ENCODE measurements at places on chromosomes 13 and 19. TPM values are rescaled to one million over a fixed set of nuclear protein-coding genes. Genes with fewer than 3 reads are reported as not detected.

- H3K36me3 ChIP-seq = peaks cover 9% of the 10 kb centered on the region
- no peak for DNase-seq
- H3K4me1 ChIP-seq = peaks cover 21% of the 10 kb centered on the region
Measured at GRCh38 chr19:49809160-49809940, 3.7 kb downstream of the FUZ start.

GRCh38 chr13:92390217-92390616, 836.4 kb upstream of the GPC6 start:
- H3K27me3 ChIP-seq = peaks cover 35% of the 10 kb centered on the region
- no peak overlapping the region for H3K27ac ChIP-seq
- H3K36me3 ChIP-seq = no peaks in the 10 kb centered on the region
- no peak overlapping the region for H3K4me3 ChIP-seq
- no peaks in the 10 kb centered on the region for H3K4me1 ChIP-seq

DNA sequence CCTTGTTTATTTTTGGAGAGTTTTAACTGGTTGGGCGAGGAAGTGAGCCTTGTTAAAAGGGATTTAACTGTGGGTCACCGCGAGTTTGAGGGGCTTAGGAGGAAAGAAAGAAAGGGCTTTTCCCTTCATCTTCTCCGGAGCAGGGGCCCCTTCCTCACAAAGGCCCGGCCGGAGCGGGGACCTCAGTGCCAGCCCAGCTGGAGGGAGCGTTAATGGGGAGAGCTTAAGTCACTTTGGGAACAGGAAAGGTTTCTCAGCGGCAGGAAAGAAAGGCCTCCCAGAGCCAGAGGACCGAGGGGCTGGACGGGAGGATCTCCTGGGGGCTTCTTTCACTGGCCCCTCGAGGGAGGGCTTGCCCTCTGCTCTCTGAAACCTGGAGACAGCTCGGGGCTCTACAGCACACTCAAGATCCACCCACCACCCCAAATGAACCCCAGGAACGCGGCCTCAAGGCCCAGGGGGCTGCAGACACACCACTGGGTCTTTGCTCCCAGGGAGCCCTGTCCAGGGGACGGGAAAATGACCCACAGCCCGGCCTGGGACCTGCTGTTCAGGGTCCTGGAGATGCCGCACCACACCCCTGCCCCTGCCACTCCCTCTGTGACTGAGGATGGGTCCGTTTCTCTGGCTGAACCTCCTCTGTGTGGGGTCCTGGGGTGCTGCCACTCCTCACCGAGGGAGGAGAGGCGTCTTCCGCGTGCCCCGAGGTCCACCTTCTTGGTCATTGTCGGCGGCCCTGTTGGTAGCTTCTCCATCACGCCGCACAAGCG, 128.3 kb downstream of the URI1 start:
- no peak overlapping the region for H3K27ac ChIP-seq
- H3K4me3 ChIP-seq = no peak overlapping the region
- no peaks in the 10 kb centered on the region for H3K36me3 ChIP-seq
- H3K4me1 ChIP-seq = no peaks in the 10 kb centered on the region
- no peaks in the 10 kb centered on the region for H3K27me3 ChIP-seq

DNA sequence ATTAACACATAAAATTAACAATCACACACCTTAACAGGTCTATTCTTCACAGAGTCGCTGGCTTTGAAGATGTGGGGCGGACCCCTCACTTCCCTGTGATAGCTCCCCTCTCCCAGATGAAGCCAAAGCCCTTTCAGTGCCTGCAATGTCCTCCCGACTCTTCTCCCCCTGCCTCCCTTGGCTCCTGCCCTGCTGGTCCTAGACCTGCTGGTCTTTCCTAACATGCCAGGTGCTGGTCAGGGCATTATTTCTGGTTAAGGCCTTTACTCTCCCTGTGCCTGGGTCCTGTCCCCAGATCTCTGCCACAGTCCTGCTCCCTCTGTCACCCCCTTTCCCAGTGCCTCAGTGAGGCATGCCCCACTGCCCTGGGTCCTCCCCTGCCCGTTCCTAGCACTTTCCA, 12.2 kb downstream of the ERICH6B start:
- peaks cover 60% of the 10 kb centered on the region for H3K27me3 ChIP-seq
- no peaks in the 10 kb centered on the region for H3K36me3 ChIP-seq
- no peak for DNase-seq

DNA sequence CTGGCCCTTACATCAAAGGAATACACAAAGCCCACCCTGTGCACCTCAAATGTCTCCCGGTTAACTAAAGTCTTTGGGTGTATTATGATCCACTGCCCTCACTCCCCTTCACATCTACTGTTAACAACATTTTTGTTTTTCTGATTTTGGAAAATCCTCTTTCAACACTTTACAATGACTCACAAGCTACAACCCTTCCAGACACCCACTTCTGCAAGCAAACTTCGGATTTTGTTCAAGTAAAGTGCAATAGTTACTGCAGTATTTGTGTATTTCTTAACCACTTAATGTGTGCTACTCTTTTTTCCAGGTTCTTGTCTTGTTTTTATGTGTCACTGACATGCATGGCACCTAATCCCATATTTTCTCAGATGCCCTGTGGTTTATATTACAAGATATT, 101.1 kb downstream of the EDNRB start:
- no peaks in the 10 kb centered on the region for H3K27me3 ChIP-seq
- H3K36me3 ChIP-seq = no peaks in the 10 kb centered on the region
- DNase-seq = no peak
- H3K4me1 ChIP-seq = no peaks in the 10 kb centered on the region
- no peak overlapping the region for H3K27ac ChIP-seq

Gene ZNF600
- 10.2 TPM for total RNA-seq

Gene OVOL3
- total RNA-seq = not detected

Gene SBK2
- not detected for total RNA-seq

DNA sequence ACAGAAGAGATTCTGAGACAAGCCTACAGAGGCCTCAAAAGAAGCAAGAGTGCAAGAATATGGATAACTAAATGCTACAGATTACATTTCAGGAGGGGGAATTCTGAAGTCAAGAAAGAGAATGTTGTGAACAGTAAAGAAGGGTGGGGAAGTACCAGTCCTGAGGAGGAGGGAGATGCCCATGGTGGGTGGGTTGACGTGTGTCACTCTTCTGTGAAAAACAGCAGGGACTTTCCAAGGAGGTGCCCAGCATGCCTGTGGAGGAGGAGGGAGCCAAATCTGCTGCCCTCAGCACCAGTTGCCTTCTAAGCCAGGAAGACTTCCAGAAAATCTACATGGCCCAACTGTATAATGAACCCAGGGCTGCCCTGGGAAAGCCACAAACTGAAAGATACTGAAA, 87.7 kb downstream of the SGCG start:
- no peaks in the 10 kb centered on the region for H3K4me1 ChIP-seq
- H3K4me3 ChIP-seq = no peak overlapping the region
- H3K36me3 ChIP-seq = no peaks in the 10 kb centered on the region
- H3K27ac ChIP-seq = no peak overlapping the region
- H3K27me3 ChIP-seq = no peaks in the 10 kb centered on the region

DNA sequence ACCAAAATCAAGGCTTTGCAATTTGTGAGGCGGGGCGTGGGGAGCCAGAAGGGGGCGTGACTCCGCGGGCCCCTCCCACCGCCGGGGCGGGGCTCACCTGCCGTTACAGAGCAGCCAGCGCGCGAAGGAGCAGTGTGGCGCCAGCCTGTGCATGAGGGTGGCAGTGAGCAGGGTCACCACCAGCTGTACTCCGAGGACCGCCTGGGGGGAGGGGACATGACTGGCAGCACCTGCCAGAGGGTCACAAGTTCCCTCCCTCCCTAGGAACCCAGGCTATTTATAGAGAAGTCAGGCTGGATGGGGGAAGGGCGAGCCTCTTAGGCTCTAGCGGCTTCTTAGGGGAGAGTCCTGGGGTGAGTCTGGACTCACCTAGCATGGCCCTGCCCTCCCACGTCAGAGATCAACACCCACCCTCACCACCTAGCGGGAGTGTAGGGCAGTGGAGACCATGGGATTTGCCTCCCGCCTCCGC, 3.6 kb downstream of the TMEM161A start:
- H3K27ac ChIP-seq = no peak overlapping the region
- H3K27me3 ChIP-seq = no peaks in the 10 kb centered on the region
- peaks cover 19% of the 10 kb centered on the region for H3K4me1 ChIP-seq
- no peak for DNase-seq
- H3K36me3 ChIP-seq = peaks cover 8% of the 10 kb centered on the region

Gene KLF16
- 26.3 TPM for total RNA-seq

Gene SIGLEC5
- not detected for total RNA-seq

- H3K36me3 ChIP-seq = no peaks in the 10 kb centered on the region
- H3K27ac ChIP-seq = no peak overlapping the region
- no peaks in the 10 kb centered on the region for H3K4me1 ChIP-seq
- no peak for DNase-seq
- no peak overlapping the region for H3K4me3 ChIP-seq
- H3K27me3 ChIP-seq = no peaks in the 10 kb centered on the region
Measured at GRCh38 chr19:32837531-32837930, 32.0 kb downstream of the SLC7A9 start.

Gene FGF21
- not detected for total RNA-seq

Gene METTL21C
- total RNA-seq = not detected

GRCh38 chr13:63124863-63125262, 1709.2 kb upstream of the PCDH20 start:
- DNase-seq = no peak
- no peak overlapping the region for H3K27ac ChIP-seq
- no peaks in the 10 kb centered on the region for H3K27me3 ChIP-seq
- H3K4me3 ChIP-seq = no peak overlapping the region
- H3K36me3 ChIP-seq = no peaks in the 10 kb centered on the region
- H3K4me1 ChIP-seq = peaks cover 8% of the 10 kb centered on the region

GRCh38 chr19:18613589-18614234, 1.0 kb downstream of the TMEM59L start:
- peaks cover 4% of the 10 kb centered on the region for H3K36me3 ChIP-seq
- H3K4me1 ChIP-seq = peaks cover 15% of the 10 kb centered on the region
- peaks cover 37% of the 10 kb centered on the region for H3K27me3 ChIP-seq
- no peak overlapping the region for H3K27ac ChIP-seq

GRCh38 chr13:21546372-21546771, 57.6 kb downstream of the MICU2 start:
- H3K27me3 ChIP-seq = no peaks in the 10 kb centered on the region
- H3K36me3 ChIP-seq = peaks cover 3% of the 10 kb centered on the region
- H3K4me1 ChIP-seq = peaks cover 22% of the 10 kb centered on the region
- no peak overlapping the region for H3K27ac ChIP-seq

DNA sequence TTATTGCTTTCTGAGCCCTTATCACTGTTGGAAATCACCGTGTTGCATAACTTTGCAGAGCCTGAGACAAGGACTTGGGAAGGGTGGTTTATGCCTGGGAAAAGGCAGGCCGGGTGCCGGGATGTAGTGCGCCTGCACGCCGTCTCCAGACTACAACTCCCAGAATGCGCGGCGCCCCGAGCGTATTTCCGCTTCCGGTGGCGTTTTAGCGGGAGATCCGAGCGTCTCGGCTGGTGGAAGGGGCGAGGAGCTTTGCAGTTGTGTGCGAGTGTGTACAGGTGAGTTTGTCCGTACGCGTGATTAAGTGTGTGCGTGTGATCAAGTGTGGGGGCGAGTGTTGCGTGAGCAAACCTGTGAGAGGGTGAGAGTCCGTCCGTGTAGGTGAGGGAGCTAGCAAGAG, 75.4 kb downstream of the PEG3 start:
- no peak overlapping the region for H3K27ac ChIP-seq
- H3K27me3 ChIP-seq = no peaks in the 10 kb centered on the region
- H3K4me3 ChIP-seq = no peak overlapping the region
- DNase-seq = no peak
- H3K36me3 ChIP-seq = no peaks in the 10 kb centered on the region
- no peaks in the 10 kb centered on the region for H3K4me1 ChIP-seq

Gene RFC3
- total RNA-seq = 6.8 TPM

Gene CD70
- total RNA-seq = 0.54 TPM

GRCh38 chr13:112893570-112894422, 75.2 kb upstream of the MCF2L start:
- DNase-seq = no peak
- peaks cover 12% of the 10 kb centered on the region for H3K4me1 ChIP-seq
- H3K4me3 ChIP-seq = peak overlapping the region; percentile 42
- no peak overlapping the region for H3K27ac ChIP-seq
- H3K27me3 ChIP-seq = peaks cover 32% of the 10 kb centered on the region
- no peaks in the 10 kb centered on the region for H3K36me3 ChIP-seq

- H3K27ac ChIP-seq = peak overlapping the region; percentile 24
- H3K27me3 ChIP-seq = no peaks in the 10 kb centered on the region
- DNase-seq = peak; percentile 96
Measured at GRCh38 chr19:11035441-11036377, 53.6 kb upstream of the LDLR start.

DNA sequence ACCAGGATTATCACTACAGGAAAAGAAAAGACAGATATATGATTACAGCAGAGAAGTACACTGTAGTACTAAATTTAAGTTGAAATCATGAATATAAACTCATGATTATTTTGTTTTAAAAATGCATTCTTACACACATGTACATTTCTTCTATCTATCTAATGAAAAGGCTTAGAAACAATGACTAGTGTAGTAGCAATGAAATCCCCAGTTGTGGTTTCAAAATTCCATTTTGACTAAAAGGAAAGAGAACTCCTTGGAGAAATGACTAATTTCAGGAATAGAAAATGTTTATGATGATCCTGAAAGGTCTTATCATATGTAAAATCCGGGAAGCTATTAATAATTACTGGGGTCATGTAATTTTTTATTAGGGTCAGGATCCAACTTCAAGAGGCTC, 195.0 kb upstream of the STARD13 start:
- H3K27ac ChIP-seq = no peak overlapping the region
- DNase-seq = no peak
- no peak overlapping the region for H3K4me3 ChIP-seq
- peaks cover 14% of the 10 kb centered on the region for H3K4me1 ChIP-seq

Gene CYP4F11
- total RNA-seq = not detected

Gene S1PR5
- 0.83 TPM for total RNA-seq

DNA sequence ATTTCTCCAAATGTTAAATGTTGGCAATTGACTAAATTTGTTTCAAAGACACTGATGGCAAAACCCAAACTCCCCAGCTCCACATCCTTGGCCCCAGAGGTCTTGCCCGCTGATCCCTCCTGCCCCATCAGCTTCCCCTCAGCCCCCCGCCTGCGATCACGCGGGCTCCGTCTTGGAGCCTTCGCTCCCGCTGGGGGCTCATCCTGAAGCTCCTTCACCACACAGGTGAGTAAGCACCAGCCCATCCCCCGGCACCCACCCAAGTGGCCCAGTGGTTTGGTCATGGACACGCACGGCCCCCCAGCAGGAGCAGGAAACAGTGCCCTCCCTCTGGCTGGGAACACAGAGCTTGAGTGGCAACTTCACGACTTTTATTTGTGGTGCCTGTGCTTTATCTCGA, 14.9 kb downstream of the EPS8L1 start:
- H3K4me3 ChIP-seq = no peak overlapping the region
- no peak for DNase-seq
- H3K36me3 ChIP-seq = peaks cover 11% of the 10 kb centered on the region

DNA sequence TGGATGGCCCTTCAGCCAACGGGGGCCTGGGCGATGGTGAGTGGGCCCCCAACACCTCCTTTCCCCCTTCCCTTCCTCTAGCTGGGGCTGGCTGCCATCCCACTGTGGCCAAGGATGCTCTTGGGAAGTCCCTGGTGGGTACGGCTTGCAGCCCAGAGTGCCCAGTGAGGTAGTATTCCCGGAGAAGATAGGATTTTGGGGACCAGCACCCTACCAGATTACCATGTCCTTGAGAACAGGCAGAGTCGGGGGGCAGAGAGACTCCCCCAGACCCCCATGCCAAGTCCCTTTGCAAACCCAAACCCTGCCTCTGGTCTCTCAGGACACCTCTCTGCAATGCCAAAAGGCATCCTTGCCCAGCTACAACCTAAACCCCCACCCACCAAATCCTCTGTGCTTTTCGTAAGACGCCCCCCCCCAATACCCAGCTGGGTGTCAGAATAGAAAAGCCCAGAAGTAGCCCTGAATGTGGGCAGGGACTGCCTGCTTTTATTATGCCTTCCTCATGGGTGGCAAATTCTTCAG, 1.7 kb downstream of the HIF3A start:
- H3K27me3 ChIP-seq = no peaks in the 10 kb centered on the region
- peak overlapping the region; percentile 96 for H3K27ac ChIP-seq
- H3K4me1 ChIP-seq = peaks cover 59% of the 10 kb centered on the region
- H3K4me3 ChIP-seq = peak overlapping the region; percentile 57
